Activated naive CD4-positive, alpha-beta T cell (primary cell): ENCODE measurements at places on chromosomes 2 and 18.

GRCh38 chr2:128637481-128638155 is 318.9 kb upstream of the HS6ST1 start:
- no peak for DNase-seq

DNA sequence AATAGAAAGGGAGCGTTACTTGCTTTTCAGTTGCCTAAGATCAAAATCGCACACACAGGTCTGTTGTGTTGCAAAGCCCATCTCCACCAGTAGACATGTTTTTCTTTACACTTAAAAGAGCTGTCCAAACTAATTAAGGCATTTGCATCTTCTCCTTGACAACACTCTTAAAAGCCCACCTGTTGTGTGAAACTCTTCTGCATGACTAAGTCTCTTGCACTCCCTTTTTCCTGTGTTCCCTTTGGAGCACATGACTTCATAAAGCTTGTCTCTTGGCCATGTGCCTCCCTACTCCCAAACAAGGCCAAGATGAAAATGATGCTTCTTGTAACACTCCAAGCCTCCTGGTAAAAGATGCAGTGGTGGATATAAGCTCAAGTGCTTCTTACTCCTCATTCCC is 26.1 kb downstream of the PID1 start:
- no peak for DNase-seq

DNA sequence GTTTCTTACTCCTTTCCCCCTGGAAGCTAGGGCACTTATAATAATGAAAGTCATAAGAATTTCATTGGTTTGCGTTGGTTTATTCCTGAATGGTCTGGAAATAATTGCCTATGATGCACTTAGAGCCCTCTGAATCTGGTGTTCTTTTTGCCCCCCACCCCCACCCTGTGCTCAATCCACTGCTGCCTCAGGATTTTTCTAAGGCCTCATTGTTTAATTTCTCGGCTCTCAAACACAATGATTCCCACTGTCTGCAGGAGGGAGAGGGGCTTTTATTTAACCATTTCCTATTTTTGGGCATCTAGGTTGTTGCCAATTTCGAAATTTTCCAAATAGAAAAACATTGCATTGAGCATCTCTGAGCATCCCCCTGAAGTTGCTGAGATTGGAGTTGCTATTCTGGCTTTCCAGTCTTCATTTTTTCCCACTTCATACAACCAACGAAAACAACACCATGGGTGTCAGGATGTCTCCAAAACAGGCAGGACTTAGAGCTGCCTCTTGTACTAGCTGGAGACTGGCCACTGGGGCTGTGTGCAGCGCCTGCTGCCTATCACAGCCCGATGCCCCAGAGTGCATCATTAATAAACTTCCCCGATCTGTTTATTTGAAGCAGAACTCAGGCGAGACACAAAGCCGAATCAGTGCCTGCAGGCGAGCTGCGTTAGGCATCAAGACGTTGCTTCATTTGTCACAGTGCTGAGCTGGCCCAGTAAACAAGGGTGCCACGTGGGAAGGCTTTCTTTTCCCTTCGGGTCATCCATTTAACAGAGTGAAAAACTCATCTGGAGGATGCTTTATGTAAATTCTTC is 1.8 kb upstream of the PCARE start:
- DNase-seq: no peak

GRCh38 chr2:15385184-15385583 is 175.9 kb downstream of the NBAS start:
- no peak for DNase-seq
